ENCODE measurements at places on chromosomes 12 and 14.

- peak; percentile 41 for DNase-seq
Measured at GRCh38 chr12:60072911-60073310, 477.1 kb downstream of the SLC16A7 start.

GRCh38 chr14:104724407-104724980 lies 465 bp downstream of the ADSS1 start:
- DNase-seq, result no peak

DNA sequence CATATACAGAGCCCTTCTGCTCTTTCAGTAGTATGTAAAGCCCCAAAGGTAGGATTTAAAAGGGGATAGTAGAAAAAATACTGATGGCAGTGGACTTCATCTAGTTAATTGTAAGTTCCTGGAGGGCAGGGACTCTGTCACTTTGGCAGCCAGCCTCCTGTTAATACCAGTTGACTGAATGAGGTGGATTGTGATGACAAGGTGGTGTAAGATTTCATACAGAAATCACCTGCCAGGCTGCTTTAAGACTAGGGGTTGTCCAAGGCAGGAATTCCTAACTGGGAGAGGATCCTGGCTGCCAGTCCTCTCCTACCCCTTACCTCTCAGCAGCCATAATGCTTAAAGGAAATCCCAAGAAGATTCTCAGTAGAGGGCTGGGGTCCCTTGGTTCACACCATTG lies 7.3 kb downstream of the DYRK2 start:
- no peak for DNase-seq

- peak; percentile 2 for DNase-seq
Measured at GRCh38 chr12:118544569-118544968, 168.2 kb downstream of the SUDS3 start.

- no peak for DNase-seq
Measured at GRCh38 chr14:77990337-77990736, 179.8 kb upstream of the NRXN3 start.

DNA sequence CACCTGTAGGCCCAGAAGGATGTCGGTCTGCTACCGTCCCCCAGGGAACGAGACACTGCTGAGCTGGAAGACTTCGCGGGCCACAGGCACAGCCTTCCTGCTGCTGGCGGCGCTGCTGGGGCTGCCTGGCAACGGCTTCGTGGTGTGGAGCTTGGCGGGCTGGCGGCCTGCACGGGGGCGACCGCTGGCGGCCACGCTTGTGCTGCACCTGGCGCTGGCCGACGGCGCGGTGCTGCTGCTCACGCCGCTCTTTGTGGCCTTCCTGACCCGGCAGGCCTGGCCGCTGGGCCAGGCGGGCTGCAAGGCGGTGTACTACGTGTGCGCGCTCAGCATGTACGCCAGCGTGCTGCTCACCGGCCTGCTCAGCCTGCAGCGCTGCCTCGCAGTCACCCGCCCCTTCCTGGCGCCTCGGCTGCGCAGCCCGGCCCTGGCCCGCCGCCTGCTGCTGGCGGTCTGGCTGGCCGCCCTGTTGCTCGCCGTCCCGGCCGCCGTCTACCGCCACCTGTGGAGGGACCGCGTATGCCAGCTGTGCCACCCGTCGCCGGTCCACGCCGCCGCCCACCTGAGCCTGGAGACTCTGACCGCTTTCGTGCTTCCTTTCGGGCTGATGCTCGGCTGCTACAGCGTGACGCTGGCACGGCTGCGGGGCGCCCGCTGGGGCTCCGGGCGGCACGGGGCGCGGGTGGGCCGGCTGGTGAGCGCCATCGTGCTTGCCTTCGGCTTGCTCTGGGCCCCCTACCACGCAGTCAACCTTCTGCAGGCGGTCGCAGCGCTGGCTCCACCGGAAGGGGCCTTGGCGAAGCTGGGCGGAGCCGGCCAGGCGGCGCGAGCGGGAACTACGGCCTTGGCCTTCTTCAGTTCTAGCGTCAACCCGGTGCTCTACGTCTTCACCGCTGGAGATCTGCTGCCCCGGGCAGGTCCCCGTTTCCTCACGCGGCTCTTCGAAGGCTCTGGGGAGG lies at the start of gene LTB4R:
Gene LTB4R (plus strand): TSS at position 857 of the 959 bp plus-strand sequence. CDS start 4,150 bp downstream, outside the sequence.
- DNase-seq, result peak; percentile 86

DNA sequence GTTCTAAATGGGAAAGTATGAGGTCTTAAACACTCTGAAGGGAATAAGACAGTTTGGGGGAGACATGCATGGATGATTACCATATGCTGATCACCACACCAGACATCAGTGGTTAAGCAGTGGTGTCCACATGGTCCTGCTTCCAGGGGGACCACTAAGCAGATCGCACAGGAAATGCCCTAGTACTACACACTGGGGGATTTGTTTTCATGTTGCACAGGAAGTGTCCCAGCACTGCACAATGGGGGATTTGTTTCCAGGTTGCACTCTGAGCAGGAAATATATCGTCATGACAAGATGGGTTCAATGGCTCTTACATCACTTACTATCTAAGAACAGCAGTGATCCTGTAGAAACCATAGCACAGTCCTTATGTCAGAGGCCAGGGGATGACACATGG lies 245.5 kb downstream of the BCL11B start:
- DNase-seq, result no peak

- peak; percentile 56 for DNase-seq
Measured at GRCh38 chr14:73149753-73150152, 13.4 kb downstream of the PSEN1 start.

DNA sequence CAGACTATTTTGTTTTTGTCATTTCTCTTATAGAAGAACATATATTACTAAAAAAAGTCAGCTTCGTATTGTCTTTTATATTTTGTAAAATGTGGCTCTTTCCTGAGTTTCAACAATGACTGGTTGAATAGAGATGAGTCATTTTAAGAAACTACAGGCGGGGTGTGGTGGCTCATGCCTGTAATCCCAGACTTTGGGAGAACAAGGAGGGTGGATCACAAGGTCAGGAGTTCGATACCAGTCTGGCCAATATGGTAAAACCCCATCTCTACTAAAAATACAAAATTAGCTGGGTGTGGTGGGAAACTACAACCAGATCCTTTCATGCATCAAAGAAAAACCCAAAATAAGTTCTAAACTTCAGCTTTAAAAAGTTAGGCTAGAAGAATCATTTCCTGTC lies 28.8 kb downstream of the HECTD4 start:
- DNase-seq, result no peak

DNA sequence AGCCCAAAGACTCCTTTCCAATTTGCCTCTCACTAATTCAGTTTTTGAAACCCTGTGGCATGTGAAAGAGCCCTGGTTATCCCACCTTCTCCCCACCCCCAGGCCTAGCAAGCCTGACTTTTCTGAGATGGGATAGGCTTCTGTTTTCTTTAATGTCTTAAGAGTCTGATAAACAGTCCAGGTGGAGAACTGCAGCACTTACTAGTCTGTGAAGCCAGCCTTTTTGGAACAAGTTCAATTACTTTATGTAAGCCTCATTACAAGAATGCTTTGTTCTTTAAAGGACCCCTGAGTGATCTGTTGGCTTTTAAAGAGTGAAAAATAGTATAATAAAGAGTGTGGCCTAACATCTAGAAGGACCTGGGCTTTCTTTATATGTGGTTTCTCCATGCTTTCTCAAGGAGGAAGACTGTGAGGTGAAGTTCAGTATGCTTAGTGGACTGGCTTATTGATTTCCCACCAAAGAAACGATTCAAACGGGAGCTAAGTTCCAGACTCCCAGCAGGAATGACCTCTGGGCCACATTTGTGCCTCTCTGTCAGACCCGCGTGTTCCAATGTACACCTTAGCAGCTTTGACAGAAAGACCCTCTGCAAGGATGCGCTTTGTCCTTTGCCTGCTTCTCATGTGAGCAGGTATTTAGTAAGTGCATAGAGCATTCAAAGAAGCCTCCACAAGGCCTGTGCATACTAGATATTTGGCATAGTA lies 129.5 kb downstream of the DAAM1 start:
- DNase-seq, result no peak

DNA sequence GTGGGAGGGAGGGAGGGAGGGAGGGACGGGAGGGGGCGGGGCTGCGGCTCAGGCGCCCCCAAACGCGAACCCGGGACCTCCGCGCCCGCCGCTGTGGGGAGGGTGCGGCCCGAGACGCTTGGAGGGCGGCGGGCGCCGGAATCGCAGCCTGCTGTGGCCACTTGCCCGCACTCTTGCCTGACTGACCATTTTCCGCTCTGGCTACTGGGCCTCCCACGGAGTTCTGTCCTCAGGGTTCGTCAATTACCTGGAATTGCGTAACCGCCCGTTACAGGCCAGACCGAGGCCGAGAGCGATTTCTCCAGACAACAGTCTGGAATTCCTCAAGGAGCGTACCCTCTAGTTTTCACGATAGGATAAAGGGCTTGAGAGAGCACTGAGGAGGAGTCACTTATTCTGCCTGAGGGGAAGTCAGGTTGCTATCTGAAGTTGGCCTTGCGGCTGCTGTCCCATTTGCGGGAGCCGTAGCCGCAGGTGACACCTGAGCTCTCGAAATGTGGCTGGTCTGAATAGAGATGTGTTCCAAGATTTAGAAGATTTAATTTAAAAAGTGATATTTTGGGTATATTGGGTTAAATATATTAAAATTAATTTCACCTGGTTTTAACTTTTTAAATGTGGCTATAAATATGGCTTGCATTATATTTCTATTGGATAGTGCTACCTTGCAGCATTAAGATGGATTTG lies 446 bp upstream of the ZNF641 start:
- peak; percentile 87 for DNase-seq

DNA sequence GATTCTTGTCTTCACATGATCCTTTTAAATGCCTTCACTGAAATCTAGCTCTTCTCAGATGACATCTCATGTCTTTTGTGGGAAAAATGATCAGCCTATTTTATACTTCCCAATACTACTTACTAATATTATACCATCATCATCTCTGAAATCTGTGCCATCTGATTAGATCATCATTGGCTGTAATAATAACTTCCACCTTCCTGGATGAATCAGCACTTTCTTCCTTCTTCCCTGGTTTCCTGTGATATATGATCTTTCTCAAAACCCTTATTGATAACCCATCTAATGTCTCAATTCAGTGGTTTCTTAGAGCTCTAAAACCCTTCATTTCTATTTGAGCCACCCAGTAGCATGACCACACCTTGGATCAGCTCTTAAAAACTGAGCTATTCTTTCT lies 30.9 kb downstream of the GPR137C start:
- no peak for DNase-seq

DNA sequence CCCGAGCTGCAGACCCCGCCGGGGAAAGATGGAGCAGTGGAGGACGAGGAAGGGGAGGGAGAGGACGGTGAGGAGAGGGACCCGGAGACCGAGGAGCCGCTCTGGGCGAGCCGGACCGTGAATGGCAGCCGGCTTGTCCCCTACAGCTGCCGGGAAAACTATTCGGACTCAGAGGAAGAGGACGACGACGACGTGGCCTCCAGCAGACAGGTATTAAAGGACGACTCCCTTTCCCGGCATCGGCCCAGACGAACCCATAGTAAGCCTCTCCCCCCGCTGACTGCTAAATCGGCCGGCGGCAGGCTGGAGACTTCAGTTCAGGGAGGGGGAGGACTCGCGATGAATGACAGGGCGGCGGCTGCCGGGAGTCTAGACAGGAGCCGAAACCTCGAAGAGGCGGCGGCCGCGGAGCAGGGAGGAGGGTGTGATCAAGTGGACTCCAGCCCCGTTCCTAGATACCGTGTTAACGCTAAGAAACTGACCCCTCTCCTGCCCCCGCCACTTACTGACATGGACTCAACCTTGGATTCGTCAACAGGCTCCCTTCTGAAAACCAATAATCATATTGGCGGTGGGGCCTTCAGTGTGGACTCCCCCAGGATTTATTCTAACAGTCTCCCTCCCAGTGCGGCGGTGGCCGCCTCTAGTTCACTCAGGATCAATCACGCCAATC lies 962 bp downstream of the LEMD3 start:
- peak; percentile 54 for DNase-seq

DNA sequence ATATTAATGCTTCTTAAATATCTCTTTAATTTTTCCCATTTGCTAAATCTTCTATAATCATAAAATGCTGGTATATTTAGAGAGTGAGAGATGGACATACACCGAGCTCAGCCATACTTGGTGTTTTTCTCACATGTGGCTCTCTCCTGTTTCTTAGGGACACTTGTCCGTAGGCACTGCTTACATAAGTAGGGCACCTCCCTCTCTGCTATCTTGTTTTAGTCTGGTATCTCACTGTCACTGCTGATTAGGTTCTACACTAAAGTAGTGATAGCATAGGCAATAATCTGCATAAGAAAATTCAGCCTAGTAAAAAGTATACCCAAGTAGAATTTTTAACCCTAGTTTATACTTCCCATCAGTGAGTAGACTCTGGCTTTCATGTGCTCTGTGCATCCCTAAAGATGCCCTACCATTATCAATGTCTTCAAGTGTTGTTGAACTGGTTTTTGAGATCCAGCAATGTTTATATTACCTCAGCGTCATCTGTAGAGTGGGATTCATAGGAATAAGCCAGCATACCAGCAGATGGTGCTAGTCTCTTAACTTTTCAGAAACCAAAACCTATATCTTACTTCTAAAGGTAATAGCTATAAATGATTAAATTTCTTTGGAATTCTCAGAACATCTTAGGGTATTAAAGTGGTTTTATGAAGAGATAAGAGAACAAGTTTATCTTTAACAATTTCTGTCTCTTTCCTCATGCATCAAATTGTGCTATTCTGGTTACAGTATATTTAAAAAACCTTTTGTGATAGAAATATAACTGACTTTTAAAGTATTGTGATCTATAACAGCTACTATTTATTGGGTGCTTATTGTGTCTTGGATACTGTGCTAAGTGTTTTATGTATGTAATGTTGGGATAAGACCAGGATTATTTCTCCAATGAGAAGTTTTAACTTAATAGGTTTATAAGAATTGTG lies 32.9 kb downstream of the ARID2 start:
- peak; percentile 83 for DNase-seq

DNA sequence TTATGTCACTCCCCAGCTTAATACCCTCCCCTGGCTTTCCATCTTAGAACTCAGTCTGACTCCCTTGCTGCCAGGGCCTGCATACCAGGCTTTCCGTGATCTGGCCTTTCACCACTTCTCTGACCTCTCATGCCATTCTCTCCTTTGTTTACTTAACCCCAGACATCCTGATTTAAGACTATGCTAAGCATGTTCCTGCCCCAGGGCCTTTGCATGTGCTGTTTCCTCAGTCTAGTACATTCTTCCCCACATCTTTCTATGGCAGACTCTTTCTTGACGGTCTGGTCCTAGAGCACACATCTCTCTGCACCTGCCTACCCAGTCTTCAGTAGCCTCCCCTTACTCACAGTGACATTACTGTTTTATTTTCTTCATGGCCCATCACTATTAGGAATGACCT lies 42.2 kb downstream of the PLXNC1 start:
- DNase-seq, result no peak

DNA sequence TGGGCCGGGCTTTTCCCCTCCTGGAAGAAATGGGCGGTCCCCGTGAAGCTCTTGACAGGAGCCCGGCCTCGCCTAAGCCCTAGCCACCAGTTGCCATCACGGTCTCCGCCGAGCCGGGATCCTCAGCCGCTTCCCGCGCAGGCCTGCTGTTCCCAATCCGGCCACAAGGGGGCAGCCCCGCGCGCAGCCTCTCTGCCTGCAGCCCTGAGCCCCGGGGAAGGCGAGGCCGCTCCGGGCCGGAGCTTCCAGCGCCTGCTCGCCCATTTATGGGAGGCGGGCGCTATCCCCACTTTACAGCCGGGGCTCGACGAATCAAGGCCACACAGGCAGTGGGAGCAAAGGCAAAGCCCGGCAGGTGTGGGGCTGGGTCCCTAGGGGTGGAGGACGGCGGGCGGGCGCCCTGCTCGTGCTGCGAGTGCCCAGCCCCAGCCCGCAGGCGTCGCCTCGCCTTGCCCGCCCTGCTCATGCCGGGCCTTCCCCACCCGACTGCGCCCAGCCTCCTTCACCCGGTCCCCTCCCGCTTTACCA lies 61.5 kb downstream of the LGMN start:
- peak; percentile 68 for DNase-seq

GRCh38 chr12:46660276-46660675 lies 165.5 kb downstream of the SLC38A4 start:
- DNase-seq, result peak; percentile 58
